Stimulated activated CD4-positive, alpha-beta T cell treated with anti-CD3 and anti-CD28 coated beads, Interleukin-15, amount 100 ng/mL, for 24 hours (primary cell): ENCODE measurements at places on chromosomes 16 and 17.
A peak's percentile ranks its signal among the peaks of the same experiment; 100 is the strongest.

GRCh38 chr17:39219647-39220154, 6.0 kb downstream of the STAC2 start:
- no peak for DNase-seq

DNA sequence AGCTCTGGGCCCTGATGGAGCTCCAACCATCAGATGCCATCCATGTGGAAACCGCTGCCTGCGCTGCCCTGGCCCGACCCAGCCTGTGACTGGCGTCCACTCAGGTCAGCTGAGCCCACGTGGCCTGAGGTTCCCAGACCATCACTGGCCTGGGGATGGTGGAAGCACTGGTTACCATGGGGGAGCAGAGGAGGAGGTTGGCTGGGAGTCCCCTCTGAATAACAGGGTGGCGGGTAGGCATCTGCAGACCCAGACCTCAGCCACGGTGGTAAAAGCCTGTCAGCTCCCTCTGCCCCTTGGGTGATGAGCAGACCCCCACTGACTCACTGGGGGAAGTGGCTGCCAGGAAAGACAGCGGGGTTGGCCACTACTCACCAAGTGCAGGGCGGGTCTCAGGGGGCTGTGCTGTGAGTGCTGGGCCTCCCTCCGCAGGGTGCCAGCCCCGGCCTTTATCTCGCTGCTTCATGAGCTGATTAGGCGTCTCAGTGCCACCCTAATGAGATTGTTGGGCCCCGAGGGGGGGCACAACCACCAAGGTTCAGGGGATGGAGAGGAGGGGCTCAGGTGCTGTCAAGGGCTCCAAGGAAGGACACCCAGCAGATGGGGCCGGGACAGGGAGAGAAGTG, at the start of gene PDE6G:
PDE6G (minus strand) TSS at position 425 of the 626 bp plus-strand sequence. CDS start 3,237 bp downstream, outside the sequence.
- DNase-seq: no peak

DNA sequence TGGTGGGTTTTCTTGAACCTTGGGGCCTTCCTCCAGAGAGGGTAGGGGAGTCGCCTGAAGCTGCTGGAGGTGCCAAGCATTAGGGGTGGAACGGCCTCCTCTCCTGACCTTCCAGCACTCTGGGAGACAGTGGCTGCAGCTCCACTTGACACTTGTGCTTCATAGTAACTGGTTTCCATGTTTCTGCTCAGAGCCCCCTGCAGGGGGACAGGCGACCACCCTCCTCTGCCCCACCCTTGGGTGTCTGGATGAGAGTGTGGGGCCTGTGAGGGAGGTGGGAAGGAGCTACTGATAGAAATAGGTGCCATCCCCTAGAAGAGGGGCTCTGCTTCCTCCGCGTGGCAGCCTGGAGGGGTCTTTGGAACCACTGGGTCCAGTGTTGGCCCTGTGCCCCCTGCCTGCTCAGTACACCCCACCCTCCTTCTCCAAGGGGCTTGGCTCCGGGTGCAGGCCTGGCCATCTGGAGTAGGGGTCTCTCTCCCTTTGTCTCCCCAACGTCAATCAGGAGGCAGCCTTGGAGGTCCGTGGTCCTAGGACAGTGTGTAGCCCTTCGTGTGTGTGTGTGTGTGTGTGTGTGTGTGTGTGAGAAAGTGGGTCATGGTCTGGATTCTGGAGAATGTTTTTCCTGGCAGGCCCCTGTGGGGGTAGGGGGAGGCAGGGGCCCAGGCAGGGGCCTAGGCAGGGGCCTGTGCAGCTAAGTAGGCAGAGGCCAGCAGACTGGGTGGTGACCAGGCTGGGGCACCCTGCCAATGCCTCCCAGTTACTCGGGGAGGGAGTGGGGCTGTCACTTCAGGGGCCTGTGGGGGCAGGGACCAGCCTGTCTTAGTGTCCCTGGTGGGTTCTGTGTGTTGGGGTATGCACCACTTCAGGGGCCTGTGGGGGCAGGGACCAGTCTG, 4.9 kb downstream of the LASP1 start:
- no peak for DNase-seq

GRCh38 chr17:57879437-57880085, 29.7 kb upstream of the MRPS23 start:
- DNase-seq: peak; percentile 50

DNA sequence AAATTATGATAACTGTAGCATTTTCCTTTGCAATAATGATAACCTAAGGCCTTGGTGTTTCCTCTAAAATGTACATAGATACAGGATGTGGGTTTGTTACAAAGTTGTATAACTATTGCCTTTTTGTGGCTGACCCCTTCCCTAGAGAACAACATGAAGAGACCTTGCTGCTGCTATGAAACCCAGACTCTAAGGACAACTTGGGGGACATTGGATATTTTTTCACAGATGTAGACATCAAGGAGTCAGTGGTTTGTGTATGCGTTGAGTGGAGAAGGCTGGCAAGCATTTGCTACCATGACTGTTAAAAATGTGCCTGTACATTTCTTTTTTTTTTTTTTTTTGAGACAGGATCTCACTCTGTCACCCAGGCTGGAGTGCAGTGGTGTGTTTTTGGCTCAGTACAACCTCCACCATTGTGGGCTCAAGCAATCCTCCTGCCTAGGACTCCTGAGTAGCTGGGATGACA, 12.3 kb downstream of the HMOX2 start:
- DNase-seq: no peak

GRCh38 chr17:29972277-29972676, 30.8 kb downstream of the EFCAB5 start:
- no peak for DNase-seq
